NCI-H510A treated with DMSO at 0.1 percent for 48 hours (cell line): ENCODE measurements at places on chromosomes 16 and 17.

DNA sequence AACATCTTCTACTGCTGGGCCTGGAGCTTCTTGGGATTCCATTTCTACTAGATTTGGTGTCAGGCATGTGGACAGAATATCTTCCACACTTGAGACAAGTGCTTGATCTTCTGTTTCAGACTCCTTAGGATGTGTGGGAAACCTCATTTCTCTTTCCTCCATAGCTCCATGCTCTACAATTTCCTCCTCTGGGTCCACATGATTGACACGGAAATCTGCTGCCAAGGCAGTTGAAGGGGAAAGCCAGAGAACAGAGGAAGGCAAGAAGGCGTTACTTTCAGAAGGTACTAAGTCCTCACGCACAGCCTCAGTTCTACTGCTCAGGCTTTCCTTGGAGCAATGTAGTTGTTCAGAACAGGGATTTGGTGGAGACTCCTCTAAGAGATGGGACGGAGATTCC, 6.6 kb downstream of the SPAG5 start:
- no peak for DNase-seq

DNA sequence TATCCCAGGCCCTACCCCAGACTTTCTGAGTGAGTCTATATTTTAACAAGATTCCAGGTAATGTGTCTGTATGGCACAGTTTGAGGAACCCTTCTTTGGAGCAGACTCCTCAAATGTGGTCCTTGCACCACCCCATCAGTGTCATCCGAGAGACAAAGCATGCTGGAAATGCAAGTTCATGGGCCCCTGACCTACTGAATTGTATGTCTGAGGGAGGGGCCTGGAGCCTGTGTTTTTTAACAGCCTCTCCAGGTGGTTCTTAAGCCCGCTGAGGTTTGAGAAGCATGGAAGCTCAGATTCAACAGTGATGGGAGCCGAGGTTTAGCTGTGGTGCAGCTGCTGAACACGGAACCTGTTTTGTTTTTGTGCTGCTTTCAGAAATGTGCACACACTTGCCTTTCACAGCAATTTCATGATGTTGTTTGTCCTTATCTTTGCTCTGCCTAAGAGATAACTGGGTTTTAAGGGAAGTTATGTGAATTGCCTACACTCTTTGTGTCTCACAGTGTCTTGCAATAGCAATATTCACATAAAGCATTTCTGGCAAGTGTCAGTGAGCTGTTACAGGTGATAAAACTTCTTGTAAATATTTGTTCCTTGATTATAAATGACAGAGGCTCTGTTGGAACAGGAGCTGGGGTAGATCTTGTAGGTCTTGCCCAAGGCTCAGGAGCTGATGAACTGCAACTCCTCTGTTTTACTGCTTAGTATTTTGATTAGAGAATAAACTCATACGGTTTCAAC, 32.0 kb upstream of the IL34 start:
- DNase-seq: no peak

GRCh38 chr17:28946239-28946638, 5.1 kb downstream of the PHF12 start:
- DNase-seq: no peak

DNA sequence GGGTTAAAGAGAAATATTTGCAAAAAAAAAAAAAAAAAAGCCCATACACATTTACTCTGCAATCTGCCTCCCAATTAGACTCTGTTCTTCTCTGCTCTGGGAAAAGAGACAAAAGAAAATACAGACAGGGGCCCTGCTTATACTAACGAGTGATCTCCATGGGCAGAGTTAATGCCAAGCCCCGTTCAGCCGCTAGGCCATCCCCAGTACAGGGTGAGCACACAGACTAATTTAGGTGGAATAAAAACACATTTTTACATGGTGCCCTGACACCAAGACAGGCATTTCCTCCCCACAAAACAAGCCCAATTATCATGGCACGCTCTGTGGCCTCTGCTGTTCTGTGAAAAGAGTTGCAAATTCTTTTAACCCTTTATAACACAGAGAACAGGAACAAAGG, 356.3 kb upstream of the C16orf82 start:
- no peak for DNase-seq

DNA sequence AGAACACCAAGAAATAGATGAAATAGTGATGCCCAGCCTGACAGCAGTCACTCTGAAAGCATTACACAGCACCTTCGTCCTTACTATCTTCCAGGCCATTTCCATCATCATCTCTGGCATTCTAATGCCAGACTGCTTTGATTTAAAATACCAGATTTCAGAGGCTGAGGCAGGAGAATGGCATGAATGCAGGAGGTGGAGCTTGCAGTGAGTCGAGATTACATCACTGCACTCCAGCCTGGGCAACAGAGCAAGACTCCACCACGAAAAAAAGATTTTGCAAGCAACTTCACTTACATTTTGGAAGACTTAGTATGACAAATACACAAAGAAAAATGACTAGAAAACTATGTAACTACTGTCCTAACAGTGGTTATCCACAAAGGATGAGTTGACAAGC, 244.0 kb downstream of the CPPED1 start:
- no peak for DNase-seq

DNA sequence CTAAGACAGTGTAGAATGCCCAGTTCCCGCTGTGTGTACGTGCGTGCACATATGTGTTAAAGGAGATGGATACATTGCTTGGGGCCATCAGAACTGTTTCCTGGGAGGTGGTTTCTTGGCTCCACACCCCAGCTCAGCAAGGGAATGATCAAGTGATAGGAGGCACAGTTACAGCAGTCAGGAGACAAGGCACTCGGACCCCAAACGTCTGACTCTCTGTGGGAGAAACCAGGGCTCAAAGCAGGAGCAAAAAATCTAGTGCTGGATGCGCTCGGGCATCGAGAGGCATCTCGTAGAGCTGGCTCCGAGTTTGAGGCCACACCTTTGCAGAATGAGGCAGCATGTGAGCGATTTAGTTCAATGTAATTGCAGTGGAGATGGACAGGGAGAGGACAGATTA, 71.9 kb downstream of the RBBP6 start:
- no peak for DNase-seq

- no peak for DNase-seq
Observed at GRCh38 chr17:4839965-4840892, 7.1 kb downstream of the MINK1 start.

DNA sequence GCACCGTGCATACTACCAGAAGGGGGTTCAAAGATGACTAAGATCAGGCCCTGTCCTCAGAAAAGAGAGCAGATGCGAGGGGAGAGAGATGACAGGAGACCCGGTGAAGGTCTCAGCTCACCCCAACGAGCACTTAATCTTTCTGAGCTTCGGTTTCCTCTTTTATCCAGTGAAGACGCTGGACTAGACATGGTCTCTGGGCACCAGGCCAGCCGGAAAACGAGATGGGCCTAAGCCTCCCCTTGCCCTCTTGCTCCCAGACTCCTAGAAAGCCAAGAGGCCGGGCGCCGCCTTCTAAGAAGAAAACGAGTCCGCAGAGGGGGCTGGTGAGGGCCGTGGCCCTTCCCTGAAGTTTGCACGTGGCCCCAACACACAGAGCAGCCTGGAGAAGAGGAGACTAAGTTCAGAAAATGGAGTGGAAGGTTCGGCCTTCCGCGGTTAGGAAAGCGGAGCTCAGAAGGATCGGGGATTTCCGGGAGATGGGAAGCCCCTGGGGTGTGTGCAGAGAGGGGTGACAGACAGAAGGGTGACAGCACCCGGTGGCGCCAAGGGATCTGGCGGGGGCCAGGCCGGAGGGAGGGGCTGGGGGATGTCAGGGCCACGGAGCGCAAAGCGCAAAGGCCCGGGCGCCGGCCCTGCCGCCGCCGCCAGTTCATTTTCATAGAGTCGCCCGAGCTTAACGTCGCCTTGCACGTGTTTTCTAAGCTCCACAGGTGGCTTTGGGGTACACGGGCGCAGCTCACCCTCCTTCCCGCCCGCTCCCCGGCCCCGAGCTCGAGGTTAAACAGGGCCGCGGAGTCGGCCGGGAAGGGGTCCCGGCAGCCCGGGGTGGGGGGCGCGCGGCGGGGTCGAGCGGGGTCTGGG, 42.1 kb upstream of the BHLHA9 start:
- no peak for DNase-seq

DNA sequence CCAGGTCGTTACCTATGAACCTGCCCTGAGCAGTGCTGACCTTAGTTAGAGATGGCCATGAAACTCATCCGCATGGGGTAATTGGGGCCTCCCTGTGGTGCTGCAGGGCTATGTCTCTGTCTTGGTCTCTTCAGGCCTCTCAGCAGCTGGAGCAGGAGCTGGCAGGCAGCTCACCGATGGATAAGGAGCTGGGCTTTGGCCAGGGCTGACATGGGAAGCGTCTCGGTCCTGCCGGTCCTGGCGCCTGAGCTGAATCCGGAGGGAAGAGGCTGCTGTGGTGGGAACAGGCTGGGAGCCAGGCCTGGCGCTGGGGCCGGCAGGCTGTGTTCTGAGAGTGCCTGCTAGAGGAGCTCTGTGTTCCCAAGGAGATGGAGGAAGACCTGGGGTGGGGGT, 10.1 kb downstream of the IL32 start:
- no peak for DNase-seq

DNA sequence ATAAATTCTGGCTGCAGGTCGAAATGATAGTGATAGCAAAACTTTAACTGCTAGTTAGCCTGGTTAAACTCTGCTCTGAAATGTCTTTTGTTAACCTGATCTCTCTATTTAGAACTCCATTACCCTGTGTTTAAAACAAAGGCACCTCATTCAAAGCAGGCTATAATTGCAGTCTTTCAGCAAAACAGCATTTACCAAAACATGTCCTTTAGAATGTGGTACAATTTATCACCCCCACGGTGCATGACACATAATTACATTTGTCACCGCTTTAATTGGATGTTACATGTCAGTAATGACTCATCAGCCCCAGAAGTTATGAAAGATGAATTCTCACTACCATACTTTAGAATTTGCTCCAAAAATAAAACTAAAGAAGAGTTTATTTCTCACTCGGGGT, 295.4 kb downstream of the TOX3 start:
- no peak for DNase-seq
